NCI-H446 (cell line): ENCODE measurements at places on chromosomes 4 and X.

- DNase-seq, result no peak
Observed at GRCh38 chrX:113297437-113297836, 456.8 kb upstream of the AMOT start.

- no peak for DNase-seq
Observed at GRCh38 chr4:172826861-172827260, 341.8 kb upstream of the GALNT7 start.

- no peak for DNase-seq
Observed at GRCh38 chrX:127574829-127575228, 477.4 kb downstream of the ACTRT1 start.

- no peak for DNase-seq
Observed at GRCh38 chr4:108443585-108443984, 176.8 kb upstream of the RPL34 start.

- no peak for DNase-seq
Observed at GRCh38 chr4:147760176-147760575, 28.3 kb downstream of the ARHGAP10 start.

DNA sequence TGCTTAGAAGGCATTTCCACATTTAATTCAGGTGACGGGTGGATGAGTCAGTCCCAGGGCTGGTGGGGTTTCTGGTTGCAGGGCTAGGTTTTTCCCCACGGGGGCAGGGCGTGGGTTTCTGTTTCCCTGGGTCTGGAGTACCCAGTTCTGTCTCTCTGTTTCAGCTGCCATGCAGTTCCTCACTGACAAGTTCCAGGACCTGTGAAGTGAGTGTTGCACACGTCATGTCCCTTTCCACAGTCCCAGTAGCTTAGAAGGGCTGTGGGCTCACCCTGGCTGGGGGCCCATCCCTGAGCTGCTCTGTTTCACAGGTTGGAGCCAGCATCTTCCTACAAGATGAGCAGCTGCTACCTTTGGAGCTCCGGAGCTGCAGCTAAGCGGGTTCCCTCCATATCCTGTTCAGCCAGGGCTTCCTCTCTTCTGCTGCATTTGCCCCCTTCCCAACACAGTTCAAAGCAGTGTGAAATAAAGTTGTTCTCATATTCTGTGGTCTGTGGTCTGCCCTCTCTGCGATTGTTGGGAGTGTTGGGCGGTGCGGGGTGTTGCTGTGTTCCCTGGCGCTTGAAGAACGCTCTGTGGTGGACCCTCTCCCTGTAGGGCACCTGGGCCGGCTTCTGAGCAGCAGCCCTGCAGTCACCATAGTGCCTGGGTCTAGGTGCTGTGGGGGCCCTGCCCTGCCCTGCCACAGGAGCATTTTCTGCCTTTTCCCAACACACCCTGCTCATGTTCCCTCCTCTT, 3.9 kb downstream of the LOC101059915 start:
- no peak for DNase-seq

GRCh38 chr4:83283181-83283580, 1.4 kb downstream of the COQ2 start:
- DNase-seq, result no peak

- DNase-seq, result no peak
Observed at GRCh38 chr4:185914583-185915199, 102.7 kb upstream of the SORBS2 start.

GRCh38 chr4:30962939-30963338, 242.8 kb downstream of the PCDH7 start:
- DNase-seq, result no peak

DNA sequence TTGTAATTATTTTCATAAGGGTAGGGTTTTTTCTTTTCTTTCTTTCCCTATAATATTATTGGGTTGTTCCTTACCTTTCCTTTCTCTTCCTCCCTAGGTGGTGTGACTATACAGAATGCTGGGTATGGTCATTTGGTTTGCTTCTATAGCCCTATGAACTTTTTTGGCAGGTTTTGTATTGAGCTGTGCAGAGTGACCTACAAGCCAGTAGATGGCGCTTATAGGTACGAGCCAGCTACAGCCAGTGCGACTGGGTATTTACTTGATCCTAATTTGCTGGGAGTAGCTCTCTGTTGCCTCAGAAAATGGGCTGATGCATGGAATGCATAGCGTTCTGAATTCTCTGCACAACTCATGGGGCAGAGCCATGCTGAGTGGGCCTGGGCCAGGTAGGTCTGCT, 423.3 kb downstream of the MAGEE1 start:
- no peak for DNase-seq

GRCh38 chr4:149835280-149835679, 19.6 kb upstream of the IQCM start:
- no peak for DNase-seq

- DNase-seq, result no peak
Observed at GRCh38 chrX:65921363-65921762, 118.5 kb downstream of the VSIG4 start.

DNA sequence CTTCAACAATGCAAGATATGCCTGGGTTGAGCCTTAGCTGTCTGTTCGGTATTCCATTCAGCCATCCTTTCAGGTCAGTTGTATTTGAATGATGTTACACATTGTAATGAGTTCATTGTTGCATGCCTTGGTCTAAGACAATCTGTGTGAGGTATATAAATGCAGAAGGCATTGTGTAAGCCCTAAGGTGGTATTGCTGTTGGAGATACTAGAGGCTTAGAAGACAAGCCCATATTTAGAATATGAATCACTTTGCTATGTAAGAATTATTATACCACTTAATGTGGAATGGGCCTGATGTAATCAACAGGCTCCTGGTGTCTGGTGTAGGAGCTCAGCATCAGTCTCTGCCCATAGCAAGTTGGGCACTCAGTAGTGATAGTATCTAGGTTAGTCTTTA, 473.4 kb upstream of the GNPDA2 start:
- DNase-seq, result no peak

DNA sequence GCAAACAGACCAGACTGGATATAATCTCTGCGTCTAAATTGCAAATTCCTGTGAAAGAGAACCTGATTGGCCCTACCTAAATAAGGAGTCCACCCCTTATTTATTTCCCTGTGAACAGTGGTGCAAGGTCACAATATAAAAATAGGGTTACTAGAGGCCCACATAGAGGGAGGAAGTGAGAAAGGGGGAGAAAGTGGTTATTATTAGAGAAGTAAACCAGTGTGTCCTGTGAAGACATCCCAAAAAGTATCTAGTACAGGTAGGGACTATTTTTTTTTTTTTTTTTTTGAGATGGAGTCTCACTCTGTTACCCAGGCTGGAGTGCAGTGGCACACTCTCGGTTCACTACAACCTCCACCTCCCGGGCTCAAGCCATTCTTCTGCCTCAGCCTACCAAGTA, 15.0 kb upstream of the FRYL start:
- no peak for DNase-seq

GRCh38 chrX:10341309-10341708, 184.5 kb downstream of the CLCN4 start:
- no peak for DNase-seq

- DNase-seq, result no peak
Observed at GRCh38 chrX:126825566-126826193, 6.2 kb downstream of the PRR32 start.

GRCh38 chrX:96843566-96843965, 40.1 kb upstream of the RPA4 start:
- DNase-seq, result no peak

GRCh38 chrX:66654411-66654810, 15.5 kb upstream of the EDA2R start:
- DNase-seq, result no peak

DNA sequence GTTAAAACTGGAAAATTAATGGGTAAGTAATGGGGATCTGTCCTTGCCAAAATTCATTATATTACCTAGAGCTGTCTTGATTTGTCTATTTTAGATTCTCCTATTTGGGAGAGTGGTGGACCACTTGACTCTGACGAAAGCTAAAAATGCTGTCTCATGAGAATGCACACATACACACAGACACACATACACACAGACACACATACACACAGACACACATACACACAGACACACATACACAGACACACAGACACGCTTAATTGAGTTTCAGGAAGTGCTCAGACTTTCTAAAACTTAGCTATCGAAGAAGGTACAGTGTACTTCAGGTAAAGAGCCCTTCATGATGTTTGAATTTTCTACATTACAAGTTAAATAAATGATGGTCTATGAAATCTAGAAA, 279.5 kb downstream of the ANKRD50 start:
- DNase-seq, result no peak

DNA sequence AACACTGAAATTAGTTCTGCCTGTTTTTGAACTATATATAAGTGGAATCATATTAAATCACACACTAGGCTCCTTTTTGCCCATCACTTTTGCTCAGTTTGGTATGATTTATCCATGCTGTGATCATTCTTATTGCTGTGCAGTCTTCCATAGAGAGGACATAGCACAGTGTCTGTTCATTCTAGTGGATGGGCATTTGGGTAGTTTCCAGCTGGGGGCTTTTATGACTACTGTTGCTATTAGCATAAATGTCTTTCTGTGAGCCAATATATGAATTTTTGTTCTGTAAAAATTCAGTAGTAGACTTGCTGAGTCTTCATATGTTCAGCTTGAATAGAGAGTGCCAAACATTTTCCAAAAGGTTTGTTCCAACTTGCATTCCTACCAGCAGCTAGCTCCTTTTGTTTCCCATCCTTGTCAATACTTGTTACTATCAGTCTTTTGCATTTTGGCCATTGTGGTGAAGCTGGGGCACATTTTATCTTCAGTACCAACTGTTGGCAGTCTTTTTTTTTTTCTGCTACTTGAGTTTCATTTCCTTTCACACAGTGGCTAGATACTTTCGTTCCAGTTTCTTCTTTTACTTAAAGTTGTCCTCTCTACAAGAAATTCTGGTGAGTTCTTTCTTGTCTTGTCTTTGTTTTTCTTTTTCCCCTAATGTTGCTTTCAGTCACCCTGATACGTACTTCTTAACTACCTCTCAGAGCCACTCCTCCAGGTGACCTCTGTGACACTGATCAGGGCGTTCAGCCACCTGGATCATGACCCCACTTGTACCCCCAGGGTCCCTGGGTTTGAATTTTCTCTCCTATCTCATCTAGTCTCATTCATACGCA, 87.0 kb downstream of the ANXA3 start:
- peak; percentile 19 for DNase-seq
